ENCODE measurements at places on chromosomes 16 and 17. TPM values are rescaled to one million over a fixed set of nuclear protein-coding genes. Genes with fewer than 3 reads are reported as not detected.
A peak's percentile ranks its signal among the peaks of the same experiment; 100 is the strongest.

DNA sequence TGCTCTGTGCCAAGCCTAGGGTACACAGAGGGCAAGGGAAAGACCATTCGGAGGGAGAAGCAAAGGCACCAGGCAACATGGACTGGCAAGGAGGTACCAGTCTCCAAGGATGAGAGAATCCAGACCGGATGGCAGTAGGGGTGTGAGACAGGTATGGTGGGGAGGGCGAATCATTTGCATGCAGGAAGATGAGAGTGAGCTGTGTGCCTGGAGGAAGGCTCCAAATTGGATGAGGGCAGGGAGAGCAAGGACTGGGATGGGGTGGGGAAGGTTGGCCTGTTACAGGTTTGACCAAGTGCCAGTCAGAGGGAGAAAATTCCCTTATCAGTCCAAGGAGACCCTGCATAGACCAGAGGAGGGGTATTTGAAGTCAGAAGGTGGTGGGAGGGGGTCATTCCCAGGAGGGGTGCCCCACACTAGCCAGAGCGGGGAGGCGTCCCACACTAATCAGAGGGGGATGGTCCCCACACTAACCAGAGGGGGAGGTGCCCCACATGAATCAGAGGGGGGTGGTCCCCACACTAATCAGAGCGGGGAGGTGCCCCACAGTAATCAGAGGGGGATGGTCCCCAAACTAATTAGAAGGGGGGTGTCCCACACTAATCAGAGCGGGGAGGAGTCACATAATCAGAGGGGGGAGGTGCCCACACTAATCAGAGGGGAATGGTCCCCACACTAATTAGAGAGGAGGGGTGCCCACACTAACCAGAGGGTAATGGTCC is 737 bp downstream of the CANT1 start:
- no peak for DNase-seq

GRCh38 chr16:90035902-90036301 is 16.6 kb upstream of the DBNDD1 start:
- DNase-seq, result no peak

- DNase-seq, result peak; percentile 10
Measured at GRCh38 chr17:27659683-27660082, 28.7 kb downstream of the LGALS9 start.

DNA sequence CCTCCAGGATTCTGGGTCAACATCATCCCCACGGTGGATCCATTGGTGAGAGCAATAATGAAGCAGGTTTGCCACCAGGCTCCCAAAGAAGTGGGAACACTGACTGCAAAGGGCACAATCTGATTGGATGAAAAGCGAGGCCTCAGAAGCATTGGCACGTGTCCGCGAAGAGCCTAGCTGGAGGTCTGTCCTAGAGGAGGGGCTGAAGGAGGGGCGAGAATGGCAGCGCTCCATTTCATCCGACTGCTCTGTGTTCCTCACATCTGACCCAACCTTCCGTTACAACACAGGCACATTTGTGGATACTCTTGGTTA is 79.9 kb downstream of the MRC2 start:
- no peak for DNase-seq

- no peak for DNase-seq
Measured at GRCh38 chr16:47503936-47504335, 42.8 kb downstream of the PHKB start.

DNA sequence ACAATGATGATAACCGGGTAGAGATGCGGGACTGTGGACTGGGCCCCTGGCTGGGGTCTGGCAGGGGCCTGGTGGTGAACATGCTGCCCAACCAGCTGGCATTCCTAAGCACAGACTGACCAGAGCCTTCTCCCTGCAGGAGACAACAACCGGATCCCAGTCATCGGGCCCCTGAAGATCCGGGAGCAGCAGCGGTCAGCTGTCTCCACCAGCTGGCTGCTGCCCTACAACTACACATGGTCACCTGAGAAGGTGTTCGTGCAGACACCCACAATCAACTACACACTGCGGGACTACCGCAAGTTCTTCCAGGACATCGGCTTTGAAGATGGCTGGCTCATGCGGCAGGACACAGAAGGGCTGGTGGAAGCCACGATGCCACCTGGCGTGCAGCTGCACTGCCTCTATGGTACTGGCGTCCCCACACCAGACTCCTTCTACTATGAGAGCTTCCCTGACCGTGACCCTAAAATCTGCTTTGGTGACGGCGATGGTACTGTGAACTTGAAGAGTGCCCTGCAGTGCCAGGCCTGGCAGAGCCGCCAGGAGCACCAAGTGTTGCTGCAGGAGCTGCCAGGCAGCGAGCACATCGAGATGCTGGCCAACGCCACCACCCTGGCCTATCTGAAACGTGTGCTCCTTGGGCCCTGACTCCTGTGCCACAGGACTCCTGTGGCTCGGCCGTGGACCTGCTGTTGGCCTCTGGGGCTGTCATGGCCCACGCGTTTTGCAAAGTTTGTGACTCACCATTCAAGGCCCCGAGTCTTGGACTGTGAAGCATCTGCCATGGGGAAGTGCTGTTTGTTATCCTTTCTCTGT is 5.1 kb upstream of the SLC7A6 start:
- DNase-seq, result no peak

DNA sequence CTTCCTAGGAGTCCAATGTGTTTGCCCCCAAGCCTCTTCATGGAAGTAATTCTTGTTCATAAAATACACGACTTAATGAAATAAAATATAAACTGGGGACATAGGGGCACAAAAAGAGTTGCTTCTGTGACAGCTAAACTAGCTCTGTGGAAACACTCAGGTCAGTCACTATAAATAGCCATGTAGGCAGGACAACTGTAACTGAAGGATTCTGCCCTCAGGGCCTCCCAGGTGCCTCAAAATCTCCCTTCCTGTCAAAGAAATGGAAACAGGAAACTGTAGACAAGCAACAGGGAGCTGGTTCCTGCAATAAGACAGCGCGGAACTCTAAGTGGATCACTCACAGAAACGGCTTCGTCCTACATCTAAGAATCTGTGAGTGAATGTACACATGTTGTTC is 178.1 kb upstream of the ZFHX3 start:
- DNase-seq, result no peak

- DNase-seq, result no peak
Measured at GRCh38 chr16:47613251-47613650, 152.1 kb downstream of the PHKB start.

GRCh38 chr16:68377667-68378393 is 67.0 kb downstream of the PRMT7 start:
- peak; percentile 60 for DNase-seq

- DNase-seq, result no peak
Measured at GRCh38 chr16:81945665-81946064, 65.6 kb downstream of the SDR42E1 start.

GRCh38 chr17:43832976-43833829 is at the start of gene MPP3:
Gene MPP3 (minus strand): TSS chr17:43833146. CDS start chr17:43831906, 1,240 bp downstream.
- no peak for DNase-seq

DNA sequence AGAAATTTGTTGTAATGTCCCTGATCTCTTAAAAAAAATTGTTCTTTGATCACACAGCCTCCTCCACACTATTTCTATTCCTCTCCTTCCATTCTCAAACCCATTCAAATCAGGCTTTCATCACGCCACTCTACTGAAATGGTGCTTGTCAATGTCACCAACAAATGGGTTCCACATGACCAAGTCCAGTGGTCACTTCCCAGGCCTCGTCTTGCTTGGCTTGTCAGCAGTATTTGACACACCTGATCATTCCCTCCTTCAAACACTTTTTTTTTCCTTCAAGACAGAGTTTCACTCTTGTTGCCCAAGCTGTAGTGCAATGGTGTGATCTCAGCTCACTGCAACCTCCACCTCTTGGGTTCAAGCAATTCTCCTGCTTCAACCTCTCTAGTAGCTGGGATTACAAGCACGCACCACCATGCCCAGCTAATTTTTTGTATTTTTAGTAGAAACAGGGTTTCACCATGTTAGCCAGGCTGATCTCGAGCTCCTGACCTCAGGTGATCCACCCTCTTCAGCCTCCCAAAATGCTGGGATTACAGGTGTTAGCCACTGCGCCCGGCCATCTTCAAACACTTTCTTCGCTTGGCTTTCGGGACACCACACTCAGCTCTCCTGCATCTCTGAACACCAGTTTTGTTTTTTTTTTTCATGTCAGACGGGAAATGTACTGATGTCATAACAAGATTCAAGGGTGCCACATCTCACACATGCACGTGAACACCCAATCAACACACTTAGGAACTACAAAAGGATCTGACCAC is 18.3 kb downstream of the NQO1 start:
- DNase-seq, result no peak

DNA sequence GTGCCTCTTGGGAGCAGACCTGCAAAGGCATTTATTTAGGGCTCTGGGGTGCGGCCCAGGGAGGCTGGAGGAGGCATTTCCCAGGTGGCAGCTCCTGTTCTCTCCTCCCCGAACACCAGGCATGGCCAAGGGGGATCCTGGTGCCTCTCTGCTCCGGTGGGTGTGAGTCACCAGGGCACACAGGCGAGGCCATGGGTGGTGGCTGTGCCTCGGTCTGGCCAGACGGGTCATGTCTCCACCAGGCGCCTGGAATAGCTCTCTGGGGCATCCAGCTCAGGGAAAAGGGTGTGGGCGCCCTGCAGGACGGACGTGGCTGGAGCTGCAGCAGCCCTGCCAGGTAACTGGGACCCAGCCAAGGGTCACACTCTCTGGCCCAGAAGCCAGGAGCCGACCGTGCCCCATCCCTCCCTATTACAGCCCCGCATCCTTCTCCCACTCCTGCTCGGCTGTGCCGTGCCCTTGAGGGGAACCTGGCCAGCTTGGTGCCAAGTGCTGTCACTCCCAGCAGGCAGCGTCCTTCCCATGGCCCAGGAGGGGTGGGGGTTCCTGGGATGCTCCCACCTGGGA is 25.8 kb downstream of the SOX8 start:
- no peak for DNase-seq

GRCh38 chr17:9080983-9081382 is 59.7 kb downstream of the NTN1 start:
- DNase-seq, result no peak

GRCh38 chr17:71926746-71927398 is 193.9 kb upstream of the SOX9 start:
- no peak for DNase-seq

DNA sequence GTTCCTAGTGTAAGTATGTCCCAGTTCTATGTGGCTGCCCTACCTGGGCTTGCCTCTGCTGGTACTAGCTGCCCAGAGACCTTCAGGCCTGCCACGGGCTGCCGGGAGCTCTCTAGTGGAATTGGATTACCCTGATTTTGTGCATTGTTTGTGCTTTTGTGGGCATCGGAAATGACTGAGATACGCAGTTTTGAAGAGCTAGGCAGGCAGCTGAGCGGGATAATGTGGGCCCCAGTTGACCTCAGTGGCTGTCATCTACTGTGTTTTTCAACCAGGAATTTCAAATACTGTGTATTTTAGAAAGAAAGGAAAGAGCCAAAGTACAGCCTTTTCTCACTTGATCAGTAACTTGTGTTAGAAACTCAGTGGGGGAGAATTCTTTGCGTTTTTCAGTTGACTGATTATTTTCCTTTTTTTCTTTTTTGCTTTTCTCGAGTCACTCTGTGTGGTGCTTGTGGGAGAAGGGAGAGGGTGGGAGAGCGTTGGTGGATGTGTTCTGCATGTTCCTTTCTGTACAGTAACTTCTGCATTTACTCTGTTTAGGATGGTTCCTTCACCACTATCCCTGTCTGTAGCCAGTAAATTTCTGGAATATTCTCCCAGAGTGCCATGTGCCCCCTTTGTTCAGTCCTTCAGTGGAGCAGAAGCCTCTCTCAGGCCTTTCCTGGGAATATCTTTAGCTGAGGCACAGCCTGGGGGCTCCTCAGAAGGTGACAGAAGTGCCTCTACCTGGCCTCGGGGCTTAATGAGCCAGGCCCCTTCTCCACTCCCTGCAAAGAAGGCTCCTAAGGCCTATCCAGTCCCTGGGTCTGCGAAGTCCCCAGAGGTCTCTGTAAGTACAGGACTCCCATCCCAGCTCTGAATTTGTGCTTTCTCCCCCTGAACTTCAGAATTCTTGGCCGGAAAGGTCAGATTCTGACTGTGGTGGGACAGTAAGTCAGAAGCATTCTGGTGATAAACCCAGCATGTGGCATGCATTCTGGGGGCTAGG is 15.0 kb upstream of the SLC12A3 start:
- no peak for DNase-seq

GRCh38 chr17:76810956-76811355 is 57.2 kb upstream of the MGAT5B start:
- DNase-seq, result no peak

DNA sequence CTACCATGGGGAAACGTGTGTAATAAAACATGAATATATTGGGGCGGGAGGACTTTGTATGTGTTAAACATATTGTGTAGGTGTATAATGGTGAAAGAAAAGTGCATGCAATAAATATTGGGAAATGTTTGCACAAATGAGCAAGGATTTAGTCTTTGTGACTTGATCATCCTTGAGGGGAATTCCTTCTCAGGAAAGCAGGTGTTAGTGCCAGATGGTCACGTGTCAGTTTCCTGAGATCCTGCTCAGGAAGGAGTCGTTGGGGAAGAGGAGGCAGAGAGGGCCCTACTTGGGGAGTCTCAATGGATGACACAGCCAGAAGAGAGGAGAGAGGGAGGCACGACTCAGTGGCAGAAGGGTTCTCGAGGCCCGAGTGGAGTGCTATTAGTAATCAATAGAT is 53.2 kb downstream of the MSI2 start:
- no peak for DNase-seq

DNA sequence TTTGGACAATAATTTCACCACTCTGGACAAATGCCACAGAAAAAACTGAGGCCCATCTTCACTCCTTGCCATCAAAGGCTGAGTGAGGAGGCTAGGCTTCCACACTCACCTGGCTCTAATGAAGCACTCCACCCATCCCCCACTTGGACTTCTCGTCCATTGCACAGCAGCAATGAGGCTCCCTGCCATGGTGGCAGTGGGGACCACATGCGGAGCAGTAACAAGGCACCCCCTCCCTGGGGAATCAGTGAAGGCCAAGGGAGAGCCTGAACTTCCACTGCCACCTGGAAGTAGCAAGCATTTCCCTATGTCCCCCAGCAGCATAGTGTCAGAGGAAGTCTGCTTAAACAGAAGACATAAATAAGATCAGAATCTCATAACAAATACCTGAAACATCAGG is 2.0 kb upstream of the GOSR1 start:
- no peak for DNase-seq

DNA sequence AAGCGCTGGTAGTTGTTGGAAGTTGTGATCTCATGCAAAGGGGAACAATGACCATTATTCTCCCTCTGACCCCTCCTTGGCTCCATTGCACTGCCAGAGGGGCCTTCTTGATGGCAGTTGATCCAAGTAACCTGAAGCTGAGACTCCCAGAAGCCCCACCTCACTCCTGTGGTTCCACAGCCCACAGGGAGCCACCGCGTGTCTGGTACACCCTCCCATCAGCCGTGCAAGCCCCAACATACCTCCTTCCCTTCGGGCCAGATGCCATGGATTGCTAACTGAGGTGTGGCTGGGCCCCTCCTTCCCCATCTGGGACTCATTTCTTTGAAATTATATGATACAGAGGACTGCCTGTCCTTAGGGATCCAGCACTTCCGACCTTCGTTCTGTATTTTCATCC is 17.8 kb downstream of the SAP30BP start:
- DNase-seq, result peak; percentile 81

GRCh38 chr17:12789481-12790248 is at the start of gene ARHGAP44:
Gene ARHGAP44 (plus strand): TSS chr17:12789498. CDS start chr17:12789839, 341 bp downstream.
- DNase-seq, result no peak

Gene TBX6
- 0.55 TPM for total RNA-seq

Gene DYNLL2
- total RNA-seq, result 16.0 TPM

Gene CHST4
- not detected for total RNA-seq

Gene MYH1
- not detected for total RNA-seq

Gene DHRS11
- 5.1 TPM for total RNA-seq

Gene RUNDC3A
- total RNA-seq, result 0.77 TPM

Gene TPSD1
- total RNA-seq, result not detected

Gene DHODH
- 5.7 TPM for total RNA-seq

Gene CCL15
- not detected for total RNA-seq

Gene SDK2
- 38.5 TPM for total RNA-seq

Gene ABCA6
- 0.30 TPM for total RNA-seq

Gene PMFBP1
- 0.30 TPM for total RNA-seq
